ENCODE measurements at places on chromosomes 16 and 17.

DNA sequence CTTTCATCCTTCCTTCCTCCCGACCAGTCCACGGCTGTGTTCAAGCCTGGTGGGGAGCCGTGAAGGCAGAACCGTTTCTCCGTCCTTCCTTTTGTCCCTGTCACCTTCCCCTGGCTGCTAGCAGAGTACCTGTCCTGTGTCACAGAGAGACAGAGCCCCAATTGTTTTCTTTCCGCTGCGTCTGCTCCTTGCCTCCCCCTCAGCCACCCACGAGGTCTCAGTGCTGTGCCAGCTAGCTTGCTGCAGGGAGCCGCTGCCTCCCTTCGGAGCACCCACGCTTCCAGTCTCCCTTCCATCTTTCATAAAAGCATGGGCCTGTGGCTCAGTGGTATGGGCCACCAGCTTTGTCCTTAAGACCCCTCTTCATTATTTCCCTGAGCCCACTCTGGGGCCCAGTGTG lies 62.2 kb downstream of the MPRIP start:
- DNase-seq: no peak

DNA sequence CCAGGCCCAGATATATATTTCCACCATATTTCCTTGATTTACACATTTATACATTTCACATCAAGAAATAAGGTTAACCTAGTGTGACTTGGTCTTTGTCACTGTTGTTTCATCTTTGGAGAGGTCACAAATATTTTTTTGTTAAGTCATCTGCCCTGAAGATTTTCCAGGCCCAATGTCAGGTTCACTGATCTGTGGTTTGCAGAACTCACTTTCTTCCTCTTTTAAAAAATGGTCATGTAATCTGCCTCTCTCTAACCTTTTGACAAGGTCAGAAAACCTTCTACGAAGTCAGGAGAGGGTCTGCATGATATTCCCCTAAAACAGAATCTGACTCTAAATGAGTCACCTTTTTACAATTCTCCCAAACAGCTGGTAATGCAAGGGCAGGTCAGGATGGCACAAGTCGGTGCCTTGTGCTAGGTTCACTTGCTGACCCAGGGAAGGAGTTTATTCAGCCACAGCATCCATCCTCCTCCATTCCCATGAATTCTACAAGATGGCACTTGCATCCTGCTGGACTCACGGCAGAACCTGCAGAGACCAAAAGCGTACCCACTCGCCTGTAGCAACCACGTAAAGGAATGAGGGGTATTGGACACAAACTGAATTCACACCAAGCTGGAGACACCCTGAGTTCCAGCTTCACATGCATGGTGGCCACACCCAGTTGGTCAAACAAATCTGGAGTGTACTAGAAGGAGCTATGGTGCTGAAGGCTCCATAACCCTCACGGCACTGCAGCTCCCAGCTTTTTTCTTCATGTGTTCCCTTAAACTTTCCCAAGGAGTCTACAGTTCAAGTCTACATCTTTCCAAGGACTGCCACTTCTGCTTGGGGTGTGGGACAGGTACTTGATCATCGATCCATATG lies 1.6 kb upstream of the KIAA0513 start:
- no peak for DNase-seq

DNA sequence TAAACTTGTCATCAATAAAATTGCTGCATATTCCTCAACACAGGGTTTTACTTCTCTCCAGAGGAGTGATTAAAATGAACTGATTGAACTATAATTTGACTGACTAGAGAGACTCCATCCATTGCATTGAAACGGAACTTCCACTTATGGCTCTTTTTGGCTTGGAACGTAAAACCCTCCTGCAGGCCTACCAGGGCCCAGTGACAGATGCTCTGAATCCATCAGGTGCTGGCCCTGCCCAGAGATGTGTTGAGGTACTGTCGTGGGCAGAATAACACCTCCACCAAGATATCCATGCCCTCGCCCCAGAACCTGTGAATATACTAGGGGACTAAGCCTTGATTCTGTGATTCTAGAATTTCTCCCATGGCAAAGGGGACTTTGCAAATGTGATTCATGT lies 45.4 kb downstream of the CBLN1 start:
- DNase-seq: no peak

- DNase-seq: no peak
Observed at GRCh38 chr16:8946544-8946943, 17.2 kb downstream of the USP7 start.

GRCh38 chr16:31428279-31428597 lies at the start of gene COX6A2:
COX6A2 (minus strand) TSS chr16:31428360; CDS start chr16:31428325, 35 bp downstream.
- DNase-seq: no peak

DNA sequence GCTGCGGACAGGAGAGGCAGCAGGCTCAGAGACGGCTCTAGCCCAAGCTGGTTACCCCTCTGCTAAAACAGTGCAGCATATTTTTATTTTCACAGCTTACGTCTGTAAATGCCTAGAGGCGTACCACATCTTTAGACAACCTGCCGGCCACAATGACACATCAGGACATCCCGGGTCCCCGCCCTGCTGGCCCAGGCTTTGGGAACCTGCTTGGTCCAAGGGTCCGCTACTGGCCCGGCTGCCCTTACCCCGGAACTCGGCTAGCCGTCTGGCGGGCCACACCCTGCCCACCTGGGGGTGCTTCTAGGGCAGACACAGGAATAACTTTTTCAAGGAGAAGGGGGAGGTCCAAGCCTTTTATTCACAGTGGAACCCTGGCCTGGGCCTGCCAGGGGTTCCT lies 4.3 kb downstream of the CEP131 start:
- no peak for DNase-seq

DNA sequence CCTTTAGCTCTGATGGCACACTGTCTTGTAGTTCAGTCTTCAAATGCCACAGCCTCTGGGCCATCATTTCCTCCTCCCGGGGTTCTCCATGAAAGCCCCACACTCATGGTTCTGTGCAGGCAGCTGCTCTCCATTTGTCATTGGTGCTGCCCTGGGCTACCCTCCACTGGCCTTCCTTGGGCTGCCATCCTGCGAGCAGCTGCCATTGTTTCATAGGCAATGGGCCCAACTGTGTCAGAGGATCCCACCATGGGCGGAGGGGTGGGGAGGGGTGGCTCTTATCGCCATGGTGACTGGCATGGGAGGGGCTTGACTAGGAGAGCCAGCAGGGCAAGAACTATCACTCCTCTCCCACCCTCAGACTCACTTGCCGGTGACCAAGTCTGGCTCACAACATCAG lies 38.6 kb upstream of the BRD7 start:
- DNase-seq: no peak

- no peak for DNase-seq
Observed at GRCh38 chr17:7083592-7083991, 3.5 kb upstream of the CLEC10A start.

DNA sequence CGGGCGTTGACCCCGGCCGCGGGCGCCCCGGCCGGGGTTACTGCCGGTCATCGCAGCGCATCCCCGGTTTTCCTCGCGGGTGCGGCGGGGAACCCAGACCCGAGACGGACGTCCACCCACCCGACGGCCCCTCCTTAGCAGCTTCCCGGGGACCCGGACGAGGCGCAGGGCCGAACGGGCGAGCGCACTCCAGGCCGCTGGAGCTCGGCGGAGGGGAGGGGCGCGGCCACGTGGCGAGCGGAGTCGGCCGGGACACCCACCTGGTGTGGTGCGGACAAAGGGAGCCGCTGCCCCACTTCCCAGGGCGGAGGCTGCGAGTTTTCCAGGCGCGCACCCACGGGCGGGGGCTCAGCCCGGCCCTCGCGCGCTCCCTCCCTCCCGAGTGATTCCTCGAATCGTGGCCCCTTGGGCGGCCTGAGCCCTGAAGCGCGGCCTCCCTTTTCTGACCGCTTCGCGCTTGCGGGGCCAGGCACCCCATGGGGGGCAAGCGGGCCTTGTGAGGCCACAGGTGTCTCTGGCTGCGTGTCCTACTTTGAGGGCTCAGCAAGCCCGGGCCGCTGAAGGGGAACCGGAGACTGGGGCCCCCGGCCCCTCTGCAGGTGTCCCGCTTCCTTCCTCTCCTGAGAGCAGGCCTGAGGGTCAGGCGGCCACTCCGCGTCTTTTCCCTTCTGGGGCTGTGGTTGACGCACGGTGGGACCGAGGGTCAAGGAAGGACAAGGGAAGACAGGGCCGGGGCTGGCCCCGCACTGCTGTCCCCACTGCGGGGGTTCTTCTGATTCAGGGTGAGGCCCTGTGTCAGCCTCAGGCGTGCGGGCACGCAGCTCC lies 1.1 kb upstream of the FASN start:
- DNase-seq: no peak

- DNase-seq: no peak
Observed at GRCh38 chr17:47204722-47205418, 4.3 kb upstream of the MYL4 start.

DNA sequence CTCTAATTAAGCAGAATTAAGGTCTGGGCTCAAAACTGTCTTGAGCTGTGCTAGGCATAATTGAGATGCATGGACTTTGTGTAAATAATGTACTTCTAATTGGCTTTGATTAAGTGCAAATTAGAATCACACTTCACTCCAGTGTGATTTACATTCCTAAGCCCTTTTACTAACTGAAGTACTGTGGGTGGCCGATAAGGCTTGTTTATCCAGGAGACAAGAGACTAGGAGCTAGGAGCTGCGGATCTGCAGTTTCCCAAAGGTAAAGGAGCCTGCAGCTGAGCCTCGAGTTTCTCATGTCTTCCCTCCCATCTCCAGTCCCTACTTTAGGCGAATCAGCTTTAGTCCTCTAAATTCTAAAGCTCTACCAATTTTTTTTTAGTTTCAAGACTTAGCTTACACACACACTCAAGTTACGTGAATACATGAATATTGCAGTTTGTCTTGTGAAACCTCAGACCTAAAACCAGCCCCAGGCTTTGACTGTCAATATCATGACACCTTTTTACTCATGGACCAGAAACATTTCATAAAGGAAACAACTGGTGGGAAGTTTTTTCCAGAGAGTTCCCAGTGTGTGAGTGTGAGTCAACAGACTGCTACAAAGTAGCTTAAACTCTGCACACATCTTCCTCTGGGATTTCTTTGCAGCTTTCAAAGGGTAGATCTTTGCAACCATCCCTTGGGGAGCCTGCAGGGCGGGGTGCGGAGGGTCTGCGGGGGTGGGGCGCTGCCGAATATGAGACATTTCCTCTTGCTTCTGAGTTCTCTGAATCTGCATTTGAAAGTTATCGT lies 113.9 kb upstream of the TBX2 start:
- DNase-seq: no peak

DNA sequence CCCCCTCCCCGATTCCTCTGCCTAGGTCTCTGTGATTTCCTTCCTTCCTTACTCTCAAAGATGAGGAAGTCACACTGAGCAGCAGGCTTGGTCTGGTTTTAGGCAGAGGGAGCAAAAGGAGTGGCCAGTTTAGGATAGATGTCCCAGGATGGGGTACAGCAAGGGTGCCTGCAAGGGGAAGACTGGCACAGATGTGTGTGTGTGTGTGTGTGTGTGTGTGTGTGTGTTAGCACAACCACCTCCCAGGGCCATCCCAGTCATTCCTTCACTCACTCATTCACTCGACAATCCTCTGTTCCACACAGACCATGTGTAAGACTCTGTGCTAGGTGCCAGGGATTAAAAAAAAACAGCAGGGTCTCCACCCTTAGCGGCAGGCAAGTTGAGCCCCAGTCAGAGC lies 35.9 kb downstream of the TMEM132E start:
- no peak for DNase-seq

DNA sequence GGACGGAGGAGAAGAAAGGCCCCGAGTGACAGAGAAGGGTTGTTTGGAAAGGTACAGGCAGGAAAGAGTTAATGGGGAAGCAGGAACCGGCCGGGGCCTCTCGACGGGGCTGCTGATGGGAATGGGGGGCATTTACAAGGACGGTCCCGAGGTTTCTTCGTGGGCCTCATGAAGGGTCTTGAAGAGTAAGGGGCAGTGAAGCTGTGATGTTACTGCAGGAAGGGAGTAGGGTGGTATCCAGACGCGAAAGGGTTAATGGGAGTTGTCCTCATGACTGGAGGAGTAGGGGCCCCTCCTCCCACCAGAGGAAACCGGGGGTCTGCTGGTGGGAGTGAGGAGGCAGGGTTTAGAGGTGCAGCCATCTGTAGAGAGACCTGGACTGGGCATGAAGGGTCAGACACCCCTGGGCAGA lies 481 bp downstream of the PDK2 start:
- no peak for DNase-seq

DNA sequence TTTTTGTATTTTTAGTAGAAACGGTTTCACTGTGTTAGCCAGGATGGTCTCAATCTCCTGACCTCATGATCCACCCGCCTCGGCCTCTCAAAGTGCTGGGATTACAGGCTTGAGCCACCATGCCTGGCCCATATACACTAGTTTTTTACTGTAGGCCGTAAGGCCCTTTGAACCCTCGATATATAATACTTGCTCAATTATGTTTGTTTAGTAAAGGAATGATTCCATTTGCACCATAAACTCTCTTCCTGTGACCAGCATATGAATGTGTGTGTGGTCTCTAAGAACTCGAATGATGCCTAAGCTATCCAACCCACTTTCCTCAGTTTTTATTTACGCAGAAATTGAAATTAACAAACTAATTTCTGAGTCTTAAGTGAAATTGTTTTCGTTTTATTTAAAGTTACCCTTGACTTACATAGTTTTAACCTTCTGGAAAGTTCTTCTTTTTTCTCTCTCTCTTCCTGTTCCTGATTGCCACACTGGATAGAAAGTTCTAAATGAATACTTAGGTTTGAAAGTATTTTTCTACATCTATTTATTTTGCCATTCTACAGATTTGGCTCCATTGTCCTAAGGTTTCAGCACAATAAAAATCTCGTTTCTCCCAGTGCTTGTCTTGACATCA lies 37.9 kb downstream of the PIGL start:
- DNase-seq: no peak

- no peak for DNase-seq
Observed at GRCh38 chr17:18968345-18968744, 16.4 kb downstream of the SLC5A10 start.

DNA sequence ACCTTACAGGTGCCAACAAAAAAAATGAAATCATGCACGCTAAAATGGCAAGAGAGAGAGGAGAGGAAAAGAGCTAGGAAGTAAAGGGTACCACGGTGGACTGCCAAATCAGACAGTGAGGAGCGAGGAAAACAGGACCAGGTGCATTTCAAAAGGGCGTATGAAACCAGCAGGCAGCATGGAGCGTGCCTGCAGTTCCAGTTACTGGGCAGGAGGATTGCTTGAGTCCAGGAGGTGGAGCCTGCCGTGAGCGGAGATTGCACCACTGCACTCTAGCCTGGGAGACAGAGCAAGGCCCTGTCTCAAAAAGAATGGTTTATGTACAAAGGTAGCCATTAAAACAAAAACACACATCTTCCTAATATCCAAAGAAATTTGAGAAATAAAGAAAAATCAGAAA lies 16.4 kb downstream of the USP36 start:
- DNase-seq: no peak

DNA sequence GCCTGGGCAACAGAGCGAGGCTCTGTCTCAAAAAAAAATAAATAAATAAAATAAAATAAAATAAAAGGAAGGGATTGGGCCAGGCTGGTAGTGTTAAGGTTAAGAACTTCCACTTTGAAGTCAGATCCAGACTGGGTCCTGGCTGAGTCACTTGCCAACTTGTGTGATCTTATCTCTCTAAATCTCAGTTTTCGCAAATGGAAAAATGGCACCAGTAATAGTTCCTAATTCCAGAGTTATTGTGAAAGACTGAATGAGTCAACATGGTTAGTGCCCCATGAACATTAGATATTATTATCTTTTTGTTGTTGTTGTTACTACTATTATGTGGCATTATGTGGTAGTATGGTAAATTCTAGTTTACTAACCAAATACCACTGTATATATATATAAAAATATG lies 188.0 kb upstream of the AXIN2 start:
- DNase-seq: no peak

GRCh38 chr16:66337463-66338188 lies 28.9 kb upstream of the CDH5 start:
- DNase-seq: no peak
